IPS-NIHi11 (cell line): ENCODE measurements at places on chromosomes 11 and 22.

GRCh38 chr11:69656536-69657455 lies 15.8 kb downstream of the CCND1 start:
- no peak for DNase-seq

DNA sequence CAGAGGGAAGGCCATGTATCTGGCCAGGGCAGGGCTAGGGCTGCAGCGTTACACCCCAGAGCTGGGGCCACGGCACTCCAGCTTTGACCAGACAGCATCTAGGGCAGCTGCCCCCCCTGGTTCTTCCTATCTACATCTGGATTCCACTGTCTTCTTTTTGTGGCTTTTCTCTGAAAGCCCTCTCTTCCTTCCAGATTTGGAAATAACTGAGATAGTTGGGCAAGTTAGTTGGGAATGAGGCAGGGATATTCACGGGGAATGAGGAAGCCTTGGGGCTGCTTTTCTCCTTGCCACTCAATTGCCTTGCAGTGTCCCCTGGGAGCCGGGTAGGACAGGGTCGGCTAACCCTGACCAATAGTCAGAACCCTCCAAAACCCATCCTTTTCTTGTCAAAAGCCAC lies 26.8 kb downstream of the CLMP start:
- no peak for DNase-seq

- DNase-seq, result no peak
These were observed 34.9 kb upstream of the MYEOV start for GRCh38 chr11:69259096-69259495.

DNA sequence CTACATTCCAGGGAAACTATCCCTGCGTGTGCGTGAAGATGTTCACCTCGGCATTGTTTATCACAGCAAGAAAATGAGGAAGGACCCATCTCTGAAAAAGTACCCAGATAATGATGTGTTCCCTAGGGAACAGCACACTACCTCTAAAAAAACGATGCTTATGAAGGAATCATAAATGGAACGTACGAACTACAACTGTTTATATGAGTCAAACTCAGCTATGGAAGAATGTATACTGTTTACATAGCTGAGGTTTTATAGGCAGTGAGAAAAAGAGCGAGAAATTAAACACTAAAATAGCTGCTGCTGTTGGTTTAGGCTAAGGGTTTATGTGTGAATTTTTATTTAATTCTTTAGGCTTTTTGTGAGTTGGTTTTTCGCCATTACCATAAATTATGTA lies 48.9 kb downstream of the APOL1 start:
- no peak for DNase-seq
